ENCODE measurements at places on chromosomes 2 and 18. TPM values are rescaled to one million over a fixed set of nuclear protein-coding genes. Genes with fewer than 3 reads are reported as not detected.
A peak's percentile ranks its signal among the peaks of the same experiment; 100 is the strongest.

The ANKRD53 gene
- total RNA-seq, result not detected

The SLC20A1 gene
- total RNA-seq, result 68.2 TPM

The VWC2L gene
- total RNA-seq, result not detected

The FSHR gene
- total RNA-seq, result not detected

The EIF2AK2 gene
- total RNA-seq, result 13.8 TPM

DNA sequence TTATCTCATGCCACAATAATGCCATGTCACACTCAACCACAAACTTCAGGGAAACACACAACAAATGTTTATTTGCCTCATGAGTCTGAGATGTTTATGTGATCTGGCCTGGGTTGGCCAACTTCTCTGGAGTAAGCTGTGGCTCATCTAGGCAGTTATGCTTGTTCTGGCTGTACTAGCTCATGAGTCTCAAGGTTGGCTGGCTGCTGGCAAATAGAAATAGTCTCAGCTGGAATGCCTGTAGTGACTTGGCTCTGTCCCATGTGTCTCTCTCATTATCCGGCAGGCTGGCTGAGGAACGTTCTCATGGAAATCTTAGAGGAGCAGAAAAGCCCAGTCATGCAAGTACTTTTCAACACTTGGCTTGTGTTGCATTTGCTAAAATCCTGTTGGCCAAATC, 234.9 kb upstream of the CDH2 start:
- DNase-seq, result no peak

GRCh38 chr2:105454801-105455485, 56.1 kb upstream of the FHL2 start:
- no peak for DNase-seq

DNA sequence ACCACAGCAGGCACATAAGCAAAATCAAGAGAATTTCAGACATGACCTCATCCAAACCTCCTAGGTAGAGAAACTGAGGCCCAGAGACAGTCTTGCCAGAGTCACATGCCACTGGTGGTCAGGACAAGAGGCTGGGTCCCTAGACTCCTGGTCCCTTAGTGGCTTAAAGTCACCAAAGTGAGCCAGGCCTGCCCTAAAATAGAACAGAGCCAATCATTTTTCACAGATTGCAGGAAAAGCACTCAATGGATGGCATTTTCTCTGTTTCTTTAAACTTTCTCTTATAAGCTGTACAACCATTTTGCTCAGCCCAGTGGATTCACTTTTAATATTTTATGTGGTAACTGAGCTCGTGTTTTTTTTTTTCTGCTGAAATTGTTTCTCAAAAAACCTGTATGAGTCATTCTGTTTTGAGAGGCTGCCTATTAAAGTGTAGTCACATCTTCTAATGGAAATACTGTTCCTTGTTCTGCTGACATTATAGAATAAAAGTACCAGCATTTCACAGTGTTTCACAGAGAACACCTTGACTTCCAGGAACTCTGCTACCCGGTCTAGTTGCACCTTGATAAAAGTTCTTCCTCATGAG, 29.6 kb downstream of the STEAP3 start:
- DNase-seq, result no peak

DNA sequence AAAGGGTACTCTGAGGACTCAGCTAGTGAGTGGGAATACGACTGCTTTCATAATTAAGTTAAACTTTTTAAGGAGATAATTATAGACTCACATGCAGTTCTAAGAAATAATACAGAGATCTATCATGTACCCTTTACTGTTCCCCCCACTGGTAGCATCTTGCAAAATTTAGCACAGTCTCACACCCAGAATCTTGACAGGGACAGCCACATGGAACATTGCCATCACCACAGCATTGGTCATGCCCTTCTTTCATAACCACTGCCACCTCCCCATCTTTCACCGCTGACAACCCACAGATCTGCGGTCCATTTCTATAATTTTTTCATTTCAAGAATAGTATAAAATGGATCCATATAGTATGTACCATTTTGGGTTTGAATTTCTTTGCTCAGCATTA, 37.8 kb downstream of the ARHGEF4 start:
- no peak for DNase-seq

DNA sequence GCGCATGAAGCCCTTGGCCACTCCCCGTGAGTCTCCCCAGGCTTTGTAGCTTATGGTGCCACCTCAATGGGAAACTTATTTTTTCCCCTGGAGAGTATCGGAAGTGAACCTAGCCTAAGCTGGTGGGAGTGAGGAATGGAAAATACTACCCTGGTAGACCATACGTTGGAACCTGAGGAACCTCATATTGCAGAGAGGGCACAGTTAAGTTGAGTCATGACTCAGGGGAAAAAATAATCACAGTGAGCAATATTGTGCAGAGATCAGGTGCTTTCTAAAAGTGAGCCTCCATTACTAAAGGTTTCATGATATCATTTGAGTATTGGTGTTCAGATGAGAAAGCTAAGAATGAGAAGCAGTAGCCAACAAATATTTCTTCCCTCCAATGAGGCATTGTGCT, 360.5 kb upstream of the NT5C1B start:
- DNase-seq, result no peak

DNA sequence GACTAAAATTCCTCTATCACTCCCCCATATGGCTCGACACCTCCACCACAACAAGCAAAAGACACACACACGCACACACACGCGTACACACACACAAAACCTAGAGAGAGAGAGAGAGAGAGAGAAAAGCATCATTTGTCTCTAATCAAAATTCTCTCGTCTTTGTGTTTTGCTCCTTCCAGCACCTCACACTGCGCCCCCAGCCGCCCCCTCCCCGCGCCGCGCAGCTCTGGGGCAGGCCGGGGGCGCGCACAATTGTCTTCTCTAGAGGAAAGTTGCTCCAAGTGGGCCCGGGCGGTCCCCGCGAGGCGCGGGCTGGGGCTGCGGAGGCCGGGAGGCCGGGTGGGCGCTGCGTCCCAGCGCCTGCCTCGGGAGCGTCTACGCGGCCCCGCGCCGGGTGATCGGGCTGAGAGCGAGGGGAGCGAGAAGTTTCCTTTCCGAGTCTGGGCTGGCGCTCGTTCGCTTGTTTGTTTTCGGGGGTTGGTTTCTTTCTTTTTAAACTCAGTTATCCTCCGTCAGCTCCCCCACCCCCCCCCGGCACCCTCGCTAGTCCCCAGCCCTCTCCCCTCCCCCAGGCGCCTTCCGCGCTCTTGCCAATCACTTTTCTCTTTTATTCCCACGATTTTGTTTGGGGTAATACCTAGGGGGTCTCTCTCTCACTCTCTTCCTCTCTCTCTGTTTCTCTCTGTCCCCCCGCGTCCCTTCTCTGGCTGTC, 4.1 kb downstream of the ZEB2 start:
- peak; percentile 20 for DNase-seq

DNA sequence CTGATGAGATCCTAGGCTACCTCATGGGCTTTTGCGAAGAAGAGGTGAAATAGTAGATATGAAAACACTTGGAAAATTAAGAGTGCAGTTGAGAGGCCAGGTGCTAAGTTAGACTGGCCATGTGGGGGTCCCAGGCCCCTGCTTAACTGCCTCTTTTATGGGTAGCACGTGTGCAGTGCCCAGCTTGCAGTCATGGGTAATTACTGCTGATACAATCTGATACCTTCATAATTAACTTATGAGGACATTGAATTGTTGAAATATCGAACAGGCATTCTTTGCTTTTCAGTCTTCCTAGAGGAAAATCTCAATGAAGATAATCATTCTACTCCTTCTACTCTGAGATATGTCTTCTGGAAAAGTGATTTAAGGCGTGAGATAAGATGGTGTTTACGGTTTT, 11.6 kb downstream of the TRAF3IP1 start:
- DNase-seq, result no peak

DNA sequence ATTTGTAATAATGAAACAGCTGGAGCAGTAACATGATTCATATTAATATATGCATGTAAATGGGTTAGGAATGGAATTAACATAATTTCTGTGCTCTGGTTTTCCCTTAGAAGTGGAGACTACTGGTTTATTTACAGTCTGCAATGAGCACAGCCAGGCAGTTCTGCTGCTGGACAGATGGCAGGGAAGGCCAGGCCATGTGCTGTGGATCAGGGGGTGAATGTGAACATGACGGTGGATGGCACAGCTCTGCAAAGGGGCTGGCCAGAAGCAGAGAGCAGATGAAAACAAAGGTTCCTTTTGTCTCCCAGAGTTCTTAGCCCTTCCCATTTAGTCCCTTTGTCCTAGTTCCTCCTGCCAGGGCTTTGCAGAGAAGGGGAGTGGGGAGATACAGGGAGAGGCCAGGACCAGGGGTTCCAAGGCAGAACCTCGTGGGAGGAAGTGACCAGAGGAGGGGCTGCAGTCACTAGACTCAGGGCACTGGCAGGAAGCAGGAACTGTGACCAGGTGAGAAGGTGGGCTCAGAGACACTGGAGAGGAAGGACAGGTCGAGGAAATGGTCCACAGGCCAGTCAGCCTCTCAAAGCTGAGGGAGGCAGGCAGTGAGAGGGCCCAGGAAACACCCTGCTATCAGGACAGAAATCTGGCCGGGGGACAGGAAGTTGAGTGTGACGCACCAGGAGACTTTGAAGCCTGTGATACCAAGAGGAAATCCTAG, 112.9 kb upstream of the ATP8B1 start:
- no peak for DNase-seq

- no peak for DNase-seq
Measured at GRCh38 chr2:30684026-30684425, 123.2 kb downstream of the CAPN13 start.

DNA sequence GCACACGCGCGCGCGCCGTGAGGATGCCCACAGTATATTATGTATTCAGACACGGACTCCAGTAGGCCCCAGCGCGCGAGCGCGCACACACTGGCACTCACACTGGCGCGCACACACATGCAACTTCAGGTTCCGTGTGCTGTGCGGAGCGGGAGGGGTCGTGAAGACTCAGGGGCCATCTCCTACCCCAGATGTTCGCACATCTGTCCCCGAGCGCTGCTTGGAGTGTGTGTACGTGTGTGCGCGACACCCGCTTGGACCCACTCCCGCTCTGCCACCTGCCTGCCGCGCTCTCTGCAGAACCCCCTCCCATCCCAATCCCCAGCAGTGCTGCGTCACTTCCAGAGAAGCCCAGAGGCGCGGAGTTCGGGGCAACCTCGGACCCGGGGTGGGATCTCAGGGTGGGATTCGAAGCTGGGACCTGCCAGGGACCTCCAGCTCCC, 2.6 kb downstream of the NRP2 start:
- no peak for DNase-seq

All from activated T-cell treated with anti-CD3 and anti-CD28 coated beads, Interleukin-2, amount 50 U/mL, for 4 hours (primary cell).